ENCODE measurements at places on chromosomes 7 and 10.

GRCh38 chr10:89494068-89494467, 41.3 kb downstream of the SLC16A12 start:
- H3K4me1 ChIP-seq = no peaks in the 10 kb centered on the region
- no peak overlapping the region for H3K4me3 ChIP-seq
- H3K27me3 ChIP-seq = peaks cover 84% of the 10 kb centered on the region
- no peak for DNase-seq
- peaks cover 2% of the 10 kb centered on the region for H3K36me3 ChIP-seq

- peaks cover 61% of the 10 kb centered on the region for H3K36me3 ChIP-seq
- H3K27me3 ChIP-seq = no peaks in the 10 kb centered on the region
- H3K27ac ChIP-seq = no peak overlapping the region
- no peak overlapping the region for H3K4me3 ChIP-seq
- DNase-seq = no peak
Observed at GRCh38 chr10:97434055-97434454, 8.1 kb downstream of the PGAM1 start.

- no peaks in the 10 kb centered on the region for H3K27me3 ChIP-seq
- no peaks in the 10 kb centered on the region for H3K4me1 ChIP-seq
- no peak for DNase-seq
- no peak overlapping the region for H3K27ac ChIP-seq
- H3K4me3 ChIP-seq = no peak overlapping the region
- H3K36me3 ChIP-seq = no peaks in the 10 kb centered on the region
Observed at GRCh38 chr7:10034843-10035556, 938.7 kb upstream of the PHF14 start.

- no peaks in the 10 kb centered on the region for H3K36me3 ChIP-seq
- H3K4me1 ChIP-seq = peaks cover 14% of the 10 kb centered on the region
- H3K27ac ChIP-seq = no peak overlapping the region
- DNase-seq = no peak
- H3K4me3 ChIP-seq = no peak overlapping the region
Observed at GRCh38 chr10:11533328-11533781, 78.1 kb downstream of the USP6NL start.

DNA sequence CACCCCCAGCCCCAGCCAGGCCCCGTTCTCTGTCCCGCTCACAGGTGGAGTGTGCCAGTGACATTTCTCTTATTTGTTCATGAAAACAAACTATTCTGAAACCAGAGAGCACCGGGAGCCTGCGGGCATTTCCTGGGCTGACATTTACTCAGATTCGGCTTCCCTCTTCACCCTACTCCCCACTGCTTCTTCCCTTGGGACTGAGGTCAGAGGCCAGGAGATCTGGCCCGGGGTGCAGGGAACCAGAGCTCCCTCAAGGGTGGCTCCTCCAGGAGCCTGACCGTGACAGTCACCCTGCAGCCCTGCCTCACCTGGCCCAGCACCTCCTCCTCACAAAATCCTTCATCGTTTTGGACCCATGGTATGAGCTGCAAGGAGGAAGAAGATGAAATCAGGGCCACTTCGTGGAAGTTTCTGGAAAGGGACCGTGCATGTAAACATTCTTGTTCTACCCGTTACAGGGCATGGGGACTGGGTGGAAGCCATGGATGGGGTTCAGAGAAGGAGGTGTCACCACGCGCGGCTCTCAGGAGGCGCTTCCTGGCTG, 12.2 kb downstream of the BHLHA15 start:
- peaks cover 12% of the 10 kb centered on the region for H3K4me1 ChIP-seq
- DNase-seq = no peak
- H3K27ac ChIP-seq = no peak overlapping the region
- no peaks in the 10 kb centered on the region for H3K27me3 ChIP-seq

All from central memory CD8-positive, alpha-beta T cell (primary cell).